ENCODE measurements at places on chromosomes 12 and 14.
A peak's percentile ranks its signal among the peaks of the same experiment; 100 is the strongest.

DNA sequence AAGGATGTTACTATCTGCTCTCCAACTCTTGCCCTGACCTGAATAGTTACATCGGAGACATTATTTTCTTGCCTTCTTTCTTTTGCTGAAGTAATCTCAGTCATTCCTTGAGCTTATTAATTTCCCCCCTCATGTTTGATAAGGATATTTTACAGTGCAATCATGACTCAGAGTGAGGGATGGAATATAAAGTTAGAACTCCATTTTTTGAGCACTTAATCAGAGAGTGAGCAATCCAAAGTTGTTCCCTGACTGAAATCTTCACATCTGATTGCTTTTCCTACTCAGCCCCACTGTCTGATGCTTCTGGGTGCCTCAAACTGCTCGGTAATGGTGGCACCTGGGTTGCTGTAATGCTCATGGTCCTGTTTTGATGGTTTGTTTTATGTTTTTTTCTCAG lies 142.7 kb upstream of the SEL1L start:
- no peak for DNase-seq

- peak; percentile 18 for DNase-seq
These were observed at the start of gene FKBP11 for GRCh38 chr12:48925304-48926011. TSS of gene FKBP11 (minus strand) at chr12:48925492. CDS start at chr12:48925428, 64 bp downstream.

- no peak for DNase-seq
These were observed 20.5 kb upstream of the SLC5A8 start for GRCh38 chr12:101230547-101230946.

DNA sequence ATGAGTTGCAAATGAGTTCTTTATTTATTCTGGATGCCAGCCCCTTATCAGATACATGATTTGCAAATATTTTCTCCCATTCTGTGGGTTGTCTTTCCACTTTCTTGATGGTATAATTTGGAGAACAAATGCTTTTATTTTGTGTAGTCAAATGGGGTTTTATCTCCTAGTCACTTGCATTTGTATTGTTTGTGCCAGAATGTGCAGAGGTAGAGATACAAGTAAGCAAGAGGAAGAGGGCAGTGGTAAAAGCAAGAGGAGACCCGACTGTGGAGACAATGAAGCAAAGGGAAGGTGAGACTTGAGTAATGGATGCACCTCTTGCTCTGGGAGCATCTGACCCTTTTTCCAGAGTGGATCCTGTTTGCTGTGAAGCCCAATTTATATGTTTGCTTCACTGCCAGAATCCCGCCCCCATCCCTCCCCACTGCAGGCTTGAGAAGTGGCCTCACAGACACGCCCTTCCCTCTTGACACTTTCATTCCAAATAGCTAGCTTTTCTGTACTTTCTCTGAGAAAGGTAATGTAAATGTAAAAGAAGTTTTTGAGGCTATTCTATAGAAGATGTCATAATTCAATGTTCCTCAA lies 786 bp upstream of the PFKM start:
- peak; percentile 12 for DNase-seq

- no peak for DNase-seq
These were observed 20.1 kb upstream of the SLC6A12 start for GRCh38 chr12:234019-234418.

DNA sequence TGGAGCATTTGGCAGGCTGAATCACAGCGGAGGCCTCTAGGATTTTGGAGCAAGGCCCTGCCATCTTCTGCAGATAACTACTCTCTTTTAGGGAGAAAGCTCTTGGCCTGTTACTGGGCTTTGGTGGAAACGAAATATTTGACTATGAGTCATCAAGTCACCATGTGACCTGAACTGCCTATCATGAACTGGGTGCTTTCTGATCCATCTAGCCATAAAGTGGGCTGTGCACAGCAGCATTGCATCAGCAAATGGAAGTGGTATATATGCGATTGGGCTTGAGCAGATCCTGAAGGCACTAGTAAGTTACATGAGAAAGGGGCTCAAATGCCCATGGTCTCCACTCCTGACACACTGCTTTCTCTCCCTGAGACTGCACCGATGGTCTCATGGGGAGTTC lies 21.1 kb downstream of the GYS2 start:
- DNase-seq: no peak

DNA sequence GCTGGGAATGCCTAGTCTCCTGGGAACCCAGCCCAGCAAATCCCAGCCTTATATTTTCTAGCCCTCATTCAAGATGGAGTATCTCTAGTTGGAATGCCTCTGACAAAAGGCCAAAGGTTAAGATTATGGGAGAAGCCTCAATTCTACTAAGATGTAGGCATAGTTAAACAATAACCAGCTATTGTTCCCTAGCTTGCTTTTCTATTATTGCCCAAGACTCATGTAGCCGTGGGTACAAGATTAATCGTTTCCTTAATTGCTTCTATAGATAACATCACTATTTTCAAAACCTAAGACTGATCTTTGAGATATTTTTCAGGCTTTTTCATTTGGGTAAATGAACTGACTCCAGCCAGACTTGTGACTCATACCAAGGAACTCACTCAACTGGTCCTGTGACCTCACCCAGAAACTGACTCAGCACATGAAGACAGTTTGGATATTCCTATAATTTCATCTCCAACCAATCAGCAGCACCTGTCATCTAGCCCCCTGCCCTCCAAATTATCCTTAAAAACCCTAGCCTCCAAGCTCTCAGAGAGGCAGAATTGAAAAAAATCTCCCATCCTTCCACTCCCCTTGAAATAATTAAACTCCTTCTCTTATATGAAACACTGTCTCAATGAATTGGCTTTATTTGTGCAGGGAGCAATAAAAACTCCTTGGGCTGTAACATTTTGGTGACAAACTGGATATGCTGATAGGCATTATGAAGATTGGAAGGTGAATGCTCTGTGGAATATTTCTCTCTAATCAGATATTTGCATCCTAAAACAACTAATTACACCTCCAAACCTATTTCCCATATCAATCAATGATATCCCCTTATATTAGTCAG lies 589.0 kb downstream of the C12orf50 start:
- no peak for DNase-seq

- no peak for DNase-seq
These were observed 139.8 kb downstream of the ZFP36L1 start for GRCh38 chr14:68653108-68653507.

- no peak for DNase-seq
These were observed 25.4 kb downstream of the CCDC62 start for GRCh38 chr12:122799641-122800243.

DNA sequence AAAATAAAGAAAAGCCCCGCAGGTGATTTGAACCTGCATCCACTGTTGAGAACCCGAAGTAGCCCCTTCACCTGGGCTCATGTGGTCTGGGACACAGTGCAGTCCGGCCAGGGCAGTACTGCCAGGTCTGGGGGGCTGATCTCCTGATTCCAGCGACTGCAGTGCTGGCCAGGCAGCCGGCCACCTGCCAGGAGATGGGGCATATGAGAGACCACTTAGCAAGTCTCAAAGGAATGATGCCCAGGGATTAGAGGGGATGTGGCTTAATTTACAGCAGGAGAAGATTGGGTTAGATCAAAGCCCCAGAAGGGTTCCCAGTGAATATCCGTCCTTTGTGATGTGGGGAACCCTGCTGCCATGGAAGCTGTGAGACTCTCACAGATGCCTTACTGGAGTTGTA lies 113.3 kb downstream of the PRMT8 start:
- no peak for DNase-seq

DNA sequence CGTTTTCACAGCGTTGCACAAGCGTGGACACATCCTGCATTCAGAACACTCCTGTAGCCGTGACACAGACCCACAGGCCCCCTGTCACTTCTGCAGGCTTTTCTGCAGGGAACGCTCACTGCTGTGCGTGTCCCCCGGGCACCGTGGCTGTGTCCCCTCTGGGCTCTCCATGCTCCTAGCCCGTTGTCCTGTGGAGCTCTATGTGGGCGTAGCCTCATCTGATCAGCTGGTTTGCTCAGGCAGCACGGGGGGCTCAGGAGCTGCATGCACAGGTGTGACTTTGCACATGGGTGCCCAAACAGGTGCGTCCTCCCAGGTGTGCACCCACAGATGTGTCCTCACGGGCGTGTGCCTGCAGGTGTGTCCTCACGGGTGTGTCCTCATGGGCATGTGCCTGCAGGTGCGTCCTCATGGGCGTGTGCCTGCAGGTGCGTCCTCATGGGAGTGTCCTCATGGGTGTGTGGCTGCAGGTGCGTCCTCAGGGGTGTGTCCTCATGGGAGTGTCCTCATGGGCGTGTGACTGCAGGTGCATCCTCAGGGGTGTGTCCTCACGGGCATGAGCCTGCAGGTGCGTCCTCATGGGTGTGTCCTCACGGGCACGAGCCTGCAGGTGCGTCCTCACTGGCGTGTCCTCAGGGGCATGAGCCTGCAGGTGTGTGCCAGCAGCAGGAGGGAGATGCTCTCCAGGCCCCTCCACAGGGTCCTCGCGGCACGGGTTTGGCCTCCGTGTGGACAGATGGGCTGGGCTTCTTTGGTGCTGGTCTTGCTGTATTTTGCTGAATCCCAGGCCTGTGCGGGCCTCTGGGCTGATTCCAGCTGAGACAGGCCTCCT lies 17.5 kb downstream of the MTA1 start:
- peak; percentile 94 for DNase-seq

GRCh38 chr12:24197532-24197931 lies 248.1 kb upstream of the SOX5 start:
- no peak for DNase-seq

DNA sequence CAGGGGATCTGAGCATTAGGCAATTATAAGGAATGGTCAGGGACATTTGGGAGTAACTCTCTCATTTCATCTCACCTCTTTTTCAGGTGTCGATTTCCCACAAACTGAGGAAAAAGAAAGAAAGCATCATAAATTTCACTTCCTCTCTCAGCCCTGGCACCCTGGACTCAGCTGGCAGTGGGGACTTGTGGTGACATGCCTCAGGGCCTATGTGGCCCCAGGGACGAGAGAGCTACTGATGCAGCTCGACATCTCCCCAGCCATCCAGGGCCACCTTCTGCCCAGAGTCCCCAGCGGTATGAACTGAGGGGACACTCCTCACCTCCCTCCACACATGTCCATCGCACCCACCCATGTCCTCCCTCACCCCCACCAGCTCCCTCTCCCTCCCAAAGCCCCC lies 11.7 kb downstream of the TNFRSF1A start:
- DNase-seq: no peak

- DNase-seq: peak; percentile 62
These were observed 70.0 kb downstream of the EPS8 start for GRCh38 chr12:15719230-15719629.

DNA sequence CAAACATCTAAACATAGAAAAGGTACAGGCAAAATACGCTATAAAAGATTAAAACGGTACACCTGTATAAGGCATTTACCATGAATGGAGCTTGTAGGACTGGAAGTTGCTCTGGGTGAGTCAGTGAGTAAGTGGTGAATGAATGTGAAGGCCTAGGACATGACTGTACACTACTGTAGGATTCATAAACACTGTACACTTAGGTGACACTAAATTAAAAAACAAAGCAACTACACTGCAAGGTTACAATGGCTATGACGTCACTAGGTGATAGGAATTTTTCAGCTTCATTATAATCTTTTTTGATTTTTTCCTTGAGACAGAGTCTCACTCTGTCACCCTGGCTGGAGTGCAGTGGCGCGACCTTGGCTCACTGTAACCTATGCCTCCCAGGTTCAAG lies 269.2 kb downstream of the KSR2 start:
- DNase-seq: no peak
